ENCODE measurements at places on chromosomes 2 and 18. TPM values are rescaled to one million over a fixed set of nuclear protein-coding genes. Genes with fewer than 3 reads are reported as not detected.
A peak's percentile ranks its signal among the peaks of the same experiment; 100 is the strongest.

DNA sequence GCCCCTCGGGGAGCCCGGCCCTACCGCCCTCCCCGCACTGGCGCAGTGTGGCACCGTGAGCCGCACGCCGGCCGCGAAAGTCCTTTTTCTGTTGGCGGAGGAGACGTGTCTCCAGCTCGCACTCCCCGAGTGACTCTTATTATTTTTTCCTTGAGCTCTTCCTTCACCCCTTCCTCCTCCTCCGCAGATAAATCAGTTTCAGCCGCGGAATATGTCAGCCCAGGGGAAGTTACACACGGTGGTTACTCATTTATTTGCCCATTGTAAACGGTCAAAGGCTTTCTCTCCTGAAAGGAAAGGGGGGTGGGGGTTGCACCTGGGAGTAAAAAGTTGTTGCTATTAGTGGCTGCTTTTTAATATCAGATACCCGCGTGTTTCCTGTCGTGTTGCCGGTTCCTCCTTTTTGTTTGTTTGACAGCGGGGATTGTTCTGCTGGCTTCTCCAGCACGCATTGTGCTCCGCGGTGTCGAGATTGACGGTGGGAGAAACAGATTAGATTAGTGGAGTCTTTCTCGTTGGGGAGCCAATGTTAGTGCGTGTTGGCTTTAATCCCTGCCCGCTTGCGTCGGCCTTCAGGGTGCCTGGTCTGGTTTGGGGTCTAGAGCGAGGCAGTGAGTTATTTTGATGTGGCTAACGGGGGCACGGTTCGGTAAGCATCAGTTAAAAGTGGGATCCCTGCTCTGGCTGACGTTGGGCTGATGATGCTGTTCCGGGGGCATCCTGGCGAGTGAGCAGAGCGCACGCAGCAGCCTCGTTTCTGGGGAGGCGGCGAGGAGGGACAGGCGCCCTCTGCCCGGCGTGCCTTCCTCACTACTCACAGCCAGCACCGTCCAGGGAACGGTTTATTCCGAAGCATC lies 1.6 kb downstream of the CRIM1 start:
- peak; percentile 59 for DNase-seq

- DNase-seq: no peak
These were observed 2.4 kb downstream of the C2orf42 start for GRCh38 chr2:70188460-70188859.

Gene CDH2
- total RNA-seq: 106 TPM

Gene EVX2
- total RNA-seq: not detected
